ENCODE measurements at places on chromosomes 2 and 18.

DNA sequence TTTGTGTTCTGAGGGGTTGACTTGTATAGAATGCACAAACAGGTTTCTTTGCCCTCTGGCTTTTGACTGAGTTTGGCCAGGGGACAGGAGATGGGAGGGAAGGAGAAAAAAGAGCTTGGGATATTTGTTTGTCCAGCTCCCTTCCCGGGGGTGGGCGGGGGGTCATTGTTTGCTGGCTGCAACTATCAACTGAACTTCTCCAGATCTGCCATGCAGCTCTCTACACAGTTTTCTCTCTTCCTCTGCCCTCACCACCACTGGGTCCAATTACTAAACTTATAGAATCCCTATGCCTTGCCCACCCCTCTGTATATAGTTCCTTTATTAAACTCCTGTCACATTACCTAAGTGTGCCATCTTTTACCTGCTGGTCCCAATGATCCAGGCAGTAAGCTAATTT, 32.8 kb upstream of the CHN1 start:
- no peak for DNase-seq

GRCh38 chr2:140650825-140651224, 1480.0 kb downstream of the LRP1B start:
- DNase-seq: no peak

DNA sequence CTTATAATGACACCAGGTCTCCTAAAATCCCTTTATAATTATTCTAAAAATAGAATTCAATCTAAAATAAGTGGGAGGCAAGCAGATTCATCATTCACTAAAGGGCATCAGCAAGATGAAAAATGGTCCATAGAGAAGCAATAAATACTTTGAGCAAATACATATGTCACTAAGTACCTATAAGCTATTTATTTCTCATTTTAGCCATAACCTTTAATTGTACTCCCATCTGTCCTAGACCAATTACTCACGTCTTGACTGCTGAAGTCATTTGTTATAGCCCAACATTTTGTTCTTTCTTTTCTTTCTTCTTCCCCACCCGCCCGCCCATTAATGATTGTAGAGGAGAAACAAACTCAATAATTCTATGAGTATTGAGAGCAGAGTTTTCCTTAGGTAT, 105.7 kb downstream of the MAP2 start:
- no peak for DNase-seq

DNA sequence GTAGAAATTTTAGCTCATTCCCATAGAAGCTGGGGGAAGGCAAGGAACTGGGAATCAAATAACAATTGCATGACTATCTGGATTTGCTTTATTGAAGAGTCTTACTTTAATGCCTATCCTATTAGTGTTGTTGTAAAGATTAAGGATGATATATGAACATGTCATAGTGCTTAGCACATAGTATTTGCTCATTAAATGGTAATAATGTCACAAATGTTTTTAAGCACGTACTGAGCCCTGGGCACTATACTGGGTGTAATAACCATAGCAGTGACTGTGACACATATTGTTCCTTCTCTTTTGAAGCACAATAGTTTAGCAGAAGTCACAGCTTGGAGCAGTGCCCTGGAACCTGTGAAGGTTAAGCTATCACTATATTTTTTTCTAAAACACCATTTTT, 47.2 kb upstream of the DTNB start:
- DNase-seq: no peak

- DNase-seq: no peak
These were observed 69.2 kb downstream of the B3GNT2 start for GRCh38 chr2:62265106-62265505.

DNA sequence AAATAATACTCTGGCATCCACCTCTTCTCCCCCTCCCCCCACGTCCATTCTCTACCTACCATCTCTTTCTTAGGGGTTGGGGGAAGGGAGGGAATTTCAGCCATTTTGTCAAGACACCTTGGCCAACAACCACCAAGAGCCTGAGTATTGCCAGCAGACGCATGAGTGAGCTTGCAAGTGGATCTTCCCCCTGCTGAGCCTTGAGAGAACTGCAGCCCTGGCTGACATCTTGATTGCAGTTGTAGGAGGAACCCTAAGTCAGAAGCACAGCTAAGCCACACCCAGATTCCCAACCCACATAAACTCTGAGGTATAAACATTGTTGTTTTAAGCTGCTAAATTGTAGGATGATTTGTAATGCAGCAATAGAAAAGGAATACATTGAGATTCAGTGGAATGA, 165.6 kb downstream of the TMEFF2 start:
- DNase-seq: no peak

- no peak for DNase-seq
These were observed 533.8 kb downstream of the FBXO15 start for GRCh38 chr18:73613706-73614340.
